ENCODE measurements at places on chromosomes 1 and 21. TPM values are rescaled to one million over a fixed set of nuclear protein-coding genes. Genes with fewer than 3 reads are reported as not detected.

NEXN gene
- 0.73 TPM for total RNA-seq

TRIM33 gene
- 64.9 TPM for total RNA-seq

FAM72C gene
- total RNA-seq: 2.7 TPM

PRRX1 gene
- total RNA-seq: 0.67 TPM

SPATA1 gene
- not detected for total RNA-seq

TOMM40L gene
- total RNA-seq: 20.7 TPM

SDE2 gene
- total RNA-seq: 21.4 TPM

LRRC53 gene
- total RNA-seq: not detected

ZNF648 gene
- total RNA-seq: 0.34 TPM

OR2L8 gene
- not detected for total RNA-seq

ARHGAP29 gene
- total RNA-seq: 0.69 TPM

ELAPOR1 gene
- under 0.01 TPM for total RNA-seq

FCAMR gene
- total RNA-seq: not detected

C1orf141 gene
- total RNA-seq: not detected

OR2G6 gene
- total RNA-seq: not detected

CR1 gene
- total RNA-seq: not detected

NOS1AP gene
- not detected for total RNA-seq

TEX38 gene
- not detected for total RNA-seq

AQP10 gene
- total RNA-seq: not detected
